Activated gamma-delta T cell (primary cell): ENCODE measurements at places on chromosomes 1 and 21.
A peak's percentile ranks its signal among the peaks of the same experiment; 100 is the strongest.

GRCh38 chr1:81702079-81702715, 98.5 kb upstream of the ADGRL2 start:
- no peak for DNase-seq

- DNase-seq = no peak
Measured at GRCh38 chr1:241627453-241628259, 12.5 kb downstream of the CHML start.

DNA sequence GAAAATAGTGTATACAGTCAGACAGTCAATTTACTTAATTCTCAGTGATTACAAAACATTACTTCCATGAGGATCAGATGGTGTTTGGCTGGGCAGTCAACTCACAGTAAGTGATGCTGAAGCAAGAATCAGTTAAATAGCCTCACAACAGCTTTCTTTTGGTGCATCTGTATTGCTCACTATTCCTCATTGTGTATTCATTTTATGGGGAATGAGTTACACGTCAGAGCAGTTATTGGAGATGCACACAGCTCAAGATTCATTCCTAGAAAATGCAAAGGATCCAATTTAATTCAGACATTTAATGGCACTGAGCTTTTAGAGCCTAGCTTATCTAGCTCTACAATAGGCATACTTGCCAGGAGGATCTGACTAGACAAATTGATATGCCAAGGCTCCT, 150.6 kb downstream of the HS2ST1 start:
- no peak for DNase-seq

GRCh38 chr1:212438831-212439237, 6.1 kb downstream of the NENF start:
- DNase-seq = no peak

GRCh38 chr1:243253926-243254232, 1.2 kb downstream of the CEP170 start:
- no peak for DNase-seq

GRCh38 chr1:6026095-6026809, 19.4 kb upstream of the KCNAB2 start:
- DNase-seq = peak; percentile 94

DNA sequence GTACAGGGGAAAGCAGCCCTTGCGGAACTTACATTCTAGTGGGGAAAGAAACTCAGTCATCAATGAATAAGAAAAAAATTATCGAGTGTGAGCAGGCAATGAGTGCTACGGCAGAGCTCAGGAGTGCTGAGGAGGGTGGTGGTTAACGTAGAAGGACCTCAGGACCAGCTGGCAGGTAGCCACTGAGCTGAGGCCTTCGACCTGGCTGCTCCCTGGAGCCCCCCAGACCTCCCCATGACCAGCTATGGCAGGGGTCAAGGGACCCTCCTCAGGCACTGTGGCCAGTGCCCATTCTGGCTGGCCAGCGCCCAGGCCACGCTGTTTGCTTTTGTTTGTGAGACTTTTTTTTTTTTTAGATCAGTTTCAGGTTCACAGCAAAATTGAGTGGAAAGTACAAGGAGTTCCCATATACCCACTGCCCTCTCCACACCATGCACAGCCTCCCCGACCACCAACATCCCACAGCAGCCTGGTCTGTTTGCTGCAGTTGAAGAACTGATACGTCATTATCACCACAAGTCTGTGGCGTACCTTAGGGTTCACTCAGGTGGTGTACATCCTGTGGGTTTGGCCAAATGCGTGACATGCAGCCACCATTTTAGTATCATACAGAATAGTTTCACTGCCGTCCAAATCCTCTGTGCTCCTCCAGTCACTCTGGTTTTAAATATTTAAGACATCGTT, 11.8 kb upstream of the TTC22 start:
- no peak for DNase-seq

DNA sequence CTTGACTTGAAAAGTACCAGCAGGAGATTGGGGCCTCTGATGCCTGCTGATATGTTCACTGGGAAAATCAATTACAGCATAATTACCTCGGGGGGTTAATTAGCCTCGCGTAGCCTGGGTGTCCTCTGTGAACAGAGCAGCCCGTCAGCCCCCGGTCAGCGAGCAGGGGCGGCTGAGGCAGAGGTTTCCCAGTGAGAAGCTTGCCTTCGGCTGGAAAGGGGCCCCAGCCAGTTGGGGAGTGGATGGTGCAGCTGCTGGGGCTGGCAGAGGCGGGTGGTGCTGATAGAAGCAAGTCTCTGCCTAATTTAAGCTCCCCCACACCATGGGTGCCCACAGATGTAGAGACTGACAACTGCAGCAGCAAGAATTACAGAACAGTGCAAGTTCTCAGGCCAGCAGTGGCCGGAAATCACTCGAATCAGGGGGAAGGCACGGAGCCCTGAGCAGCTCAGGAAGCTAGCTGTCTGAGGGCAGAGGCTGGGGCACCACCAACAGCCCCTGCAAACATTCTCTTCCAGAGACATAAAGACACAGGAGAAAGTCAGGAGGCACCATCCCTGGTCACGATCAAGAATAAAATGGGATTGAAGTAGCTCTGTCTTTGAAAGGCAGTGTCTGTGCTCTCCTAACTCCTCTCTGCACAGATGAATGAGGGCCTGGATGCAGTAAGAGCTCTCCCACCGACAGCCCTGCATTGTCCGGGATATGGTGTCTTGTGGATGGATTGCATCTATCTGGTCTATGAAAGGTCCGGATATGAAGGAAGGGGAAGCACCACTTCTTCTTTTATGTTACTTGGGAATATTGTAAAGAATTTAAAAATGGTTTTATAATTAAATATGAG, 166.5 kb upstream of the CD34 start:
- DNase-seq = no peak

DNA sequence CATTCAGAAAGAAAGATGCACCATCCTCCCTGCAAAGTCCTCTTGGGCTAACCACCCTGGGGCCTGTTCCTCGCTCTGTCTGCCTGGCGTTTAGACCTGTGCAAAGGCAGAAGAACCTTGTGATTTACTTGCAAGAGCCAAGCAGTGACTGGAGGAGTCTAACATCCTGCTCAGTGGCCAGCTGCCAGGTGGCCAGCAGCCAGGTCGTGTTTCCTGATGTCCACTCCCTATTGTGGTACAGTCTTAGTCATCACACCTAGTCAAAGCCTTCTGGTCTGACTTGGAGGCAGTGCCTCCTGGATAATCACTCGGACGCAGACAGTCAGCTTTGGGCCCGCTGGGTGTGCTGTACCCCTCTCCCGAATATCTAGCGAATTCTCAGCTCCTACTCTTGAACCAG, 118.1 kb downstream of the PGBD5 start:
- no peak for DNase-seq

DNA sequence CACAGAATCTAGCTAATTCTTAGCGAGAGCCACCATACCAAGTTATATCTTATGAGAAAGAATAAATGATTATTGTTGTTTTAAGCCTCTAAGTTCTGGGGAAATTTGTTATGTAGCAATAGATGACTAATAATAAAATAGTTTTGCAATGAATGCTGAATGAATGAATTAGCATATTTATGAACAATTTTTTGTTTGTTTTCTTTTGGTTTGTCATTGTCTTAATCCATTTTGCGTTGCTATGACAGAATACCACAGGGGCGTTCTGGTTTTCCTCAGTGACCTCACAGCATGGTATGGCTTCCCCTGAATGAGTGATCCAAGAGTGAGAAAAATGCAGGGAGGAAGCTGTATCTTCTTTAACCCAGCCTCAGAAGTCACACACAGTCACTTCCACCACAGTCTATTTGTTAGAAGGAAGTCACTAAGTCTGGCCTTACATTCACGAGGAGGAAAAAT, 53.8 kb upstream of the HPDL start:
- no peak for DNase-seq

DNA sequence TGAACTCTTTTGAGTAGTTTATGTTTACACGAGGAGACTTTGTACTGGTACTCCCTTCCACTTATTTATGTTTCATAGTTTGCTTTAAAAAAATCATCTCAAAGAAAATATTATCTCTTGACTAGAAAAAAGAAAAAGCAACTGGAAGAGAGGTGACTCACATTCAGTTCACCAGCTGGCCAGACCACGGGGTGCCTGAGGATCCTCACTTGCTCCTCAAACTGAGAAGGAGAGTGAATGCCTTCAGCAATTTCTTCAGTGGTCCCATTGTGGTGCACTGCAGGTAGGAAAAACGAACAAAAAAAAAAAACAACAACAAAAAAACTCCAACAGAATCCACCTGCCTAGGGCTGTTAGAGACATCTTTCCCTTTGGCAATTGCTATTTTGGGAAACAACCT, 102.9 kb downstream of the PTPRC start:
- no peak for DNase-seq
